Neural crest cell (in vitro differentiated cells): ENCODE measurements at places on chromosomes 4 and X. TPM values are rescaled to one million over a fixed set of nuclear protein-coding genes. Genes with fewer than 3 reads are reported as not detected.

DNA sequence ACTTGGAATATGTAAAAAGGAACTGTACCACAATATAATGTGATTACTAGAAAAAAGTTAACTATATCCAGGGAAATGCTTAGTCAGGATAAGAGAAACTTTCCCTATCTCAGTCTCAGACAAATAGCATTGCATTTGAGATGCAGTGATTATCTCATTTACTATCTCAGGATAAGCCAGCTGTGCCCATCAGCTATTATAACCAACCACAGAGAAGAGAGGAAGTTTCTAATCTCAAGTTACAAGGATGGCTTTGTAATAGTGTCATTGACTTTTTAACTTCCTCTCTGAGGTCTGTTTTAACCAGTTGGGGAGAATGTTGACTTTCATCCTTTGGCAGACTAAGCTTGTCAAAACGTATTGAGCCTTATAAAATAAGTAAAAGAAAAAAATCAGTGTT lies 56.5 kb downstream of the SNX25 start:
- no peak for DNase-seq

The LAMP2 gene
- 40.1 and 45.5 TPM in 2 replicates for total RNA-seq

DNA sequence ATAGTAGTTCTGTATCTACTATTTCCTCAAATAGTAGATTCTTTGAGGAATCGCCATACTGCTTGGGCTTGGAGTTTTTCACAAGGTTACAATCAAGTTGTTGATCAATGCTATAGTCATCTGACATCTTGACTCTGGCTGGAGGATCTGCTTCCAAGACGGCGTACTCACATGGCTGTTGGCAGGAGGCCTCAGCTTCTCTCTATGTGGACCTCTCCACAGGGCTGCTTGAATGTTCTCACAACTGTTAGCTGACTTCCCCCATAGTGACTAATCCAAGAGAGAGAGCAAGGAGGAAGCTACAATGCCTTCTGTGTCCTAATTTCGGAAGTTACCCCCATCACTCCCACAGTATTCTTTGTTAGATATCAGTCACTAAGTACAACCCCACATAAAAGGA lies 10.3 kb downstream of the EGFL6 start:
- no peak for DNase-seq

- DNase-seq: no peak
Observed at GRCh38 chrX:107713543-107714205, 61.9 kb downstream of the TSC22D3 start.

The MAGEA2 gene
- total RNA-seq: not detected in 2 replicates

DNA sequence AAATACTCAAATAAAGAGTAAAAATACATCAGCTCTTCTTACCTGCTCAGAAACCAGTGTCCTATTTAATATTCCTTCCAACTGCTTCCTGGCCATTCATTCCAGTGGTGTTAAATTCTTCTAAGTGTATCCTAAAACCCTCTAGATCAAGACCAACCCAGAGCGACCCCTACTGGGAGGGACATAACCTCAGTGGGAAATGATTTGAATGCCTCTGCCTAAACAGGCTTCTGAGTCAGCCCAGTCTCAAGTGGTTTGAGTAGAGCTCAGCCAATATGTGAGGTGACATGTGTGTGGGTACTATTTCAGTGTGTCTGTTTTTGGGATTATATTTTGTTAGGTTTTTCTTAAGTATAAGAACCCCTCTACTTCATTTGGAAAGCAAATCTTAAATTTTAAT lies 133.6 kb upstream of the ARHGEF9 start:
- no peak for DNase-seq

The AKAP4 gene
- not detected in 2 replicates for total RNA-seq

DNA sequence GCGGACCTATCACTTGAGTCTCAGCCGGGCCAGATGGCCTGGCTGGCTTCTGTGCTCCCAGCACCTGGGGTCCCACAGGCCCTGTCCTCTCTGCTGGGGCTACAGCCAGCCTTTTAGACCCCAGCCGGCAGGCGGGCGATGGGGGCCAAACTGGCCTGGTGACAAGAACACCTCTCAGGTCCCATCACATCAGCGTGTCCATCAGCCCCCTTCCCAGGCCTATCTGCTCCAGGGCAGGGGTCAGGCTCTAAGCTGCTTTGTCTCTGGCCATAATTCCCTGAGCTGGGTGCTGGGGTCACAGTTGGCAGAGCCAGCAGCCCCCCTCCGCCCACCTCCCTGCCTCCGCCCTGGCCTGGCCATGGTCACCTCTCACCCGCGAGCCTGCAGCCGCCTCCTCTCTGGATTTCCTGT lies 77.7 kb downstream of the PPP2R2C start:
- no peak for DNase-seq

- DNase-seq: no peak
Observed at GRCh38 chrX:53190363-53190960, 34.5 kb downstream of the KDM5C start.

The PNMA6A gene
- total RNA-seq: 9.7 and 10.4 TPM in 2 replicates

The CT55 gene
- 0.14 and 0.23 TPM in 2 replicates for total RNA-seq

The TMEM156 gene
- total RNA-seq: not detected in 2 replicates

DNA sequence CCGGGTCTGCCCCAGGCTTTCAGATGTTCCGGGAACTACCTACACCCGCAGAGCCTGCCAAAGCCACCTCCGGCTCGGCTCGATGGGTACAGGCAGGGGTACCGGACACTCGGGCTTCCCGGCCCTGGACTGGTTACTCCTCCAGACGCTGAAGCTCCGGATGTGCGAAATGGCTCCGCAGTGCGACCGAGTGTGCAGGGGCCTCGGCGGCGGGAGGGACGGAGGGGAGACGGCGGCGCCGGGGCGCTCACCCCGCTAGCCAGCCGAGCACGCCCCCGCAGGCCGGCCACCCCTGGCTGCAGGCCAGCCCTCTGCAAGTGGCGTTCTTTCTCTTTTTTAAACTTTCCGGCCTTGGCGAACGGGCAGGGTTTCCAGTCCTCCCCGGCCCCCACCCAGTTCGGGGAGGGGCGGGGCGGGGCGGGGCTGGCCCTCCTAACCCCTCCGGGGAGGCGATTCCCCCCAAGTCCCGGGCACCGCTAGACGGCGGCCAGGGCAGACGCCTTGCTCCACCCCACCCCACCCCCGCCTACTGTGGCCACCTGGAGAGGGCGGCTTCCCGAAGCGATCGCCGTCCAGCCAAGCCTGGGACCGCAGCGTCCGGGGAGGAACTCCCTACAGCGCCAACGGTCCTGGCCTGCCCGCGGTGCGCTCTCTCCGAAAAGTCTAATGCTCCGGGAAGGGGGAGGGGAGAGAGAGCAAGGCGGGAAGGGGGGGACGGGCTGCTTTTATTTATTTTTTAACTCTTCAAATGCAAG lies 7.5 kb downstream of the BCOR start:
- no peak for DNase-seq

DNA sequence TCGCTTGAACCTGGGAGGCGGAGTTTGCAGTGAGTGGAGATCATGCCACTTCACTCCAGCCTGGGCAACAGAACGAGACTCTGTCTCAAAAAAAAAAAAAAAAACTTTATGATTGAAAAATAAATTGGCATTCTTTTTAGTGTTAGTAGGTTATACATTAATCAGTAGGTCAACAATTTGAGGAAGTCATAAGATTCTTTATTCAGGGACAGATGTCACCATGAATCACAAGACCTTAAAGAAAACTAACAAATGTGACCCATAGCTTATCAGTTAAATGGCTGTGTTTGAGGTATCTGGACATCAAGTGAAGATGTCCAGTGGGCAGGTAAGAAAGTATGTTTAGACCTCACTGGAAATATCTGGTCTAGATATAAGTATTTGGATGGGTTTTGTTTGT lies 9.3 kb upstream of the PRMT9 start:
- DNase-seq: no peak

The PAGE1 gene
- total RNA-seq: not detected in 2 replicates

DNA sequence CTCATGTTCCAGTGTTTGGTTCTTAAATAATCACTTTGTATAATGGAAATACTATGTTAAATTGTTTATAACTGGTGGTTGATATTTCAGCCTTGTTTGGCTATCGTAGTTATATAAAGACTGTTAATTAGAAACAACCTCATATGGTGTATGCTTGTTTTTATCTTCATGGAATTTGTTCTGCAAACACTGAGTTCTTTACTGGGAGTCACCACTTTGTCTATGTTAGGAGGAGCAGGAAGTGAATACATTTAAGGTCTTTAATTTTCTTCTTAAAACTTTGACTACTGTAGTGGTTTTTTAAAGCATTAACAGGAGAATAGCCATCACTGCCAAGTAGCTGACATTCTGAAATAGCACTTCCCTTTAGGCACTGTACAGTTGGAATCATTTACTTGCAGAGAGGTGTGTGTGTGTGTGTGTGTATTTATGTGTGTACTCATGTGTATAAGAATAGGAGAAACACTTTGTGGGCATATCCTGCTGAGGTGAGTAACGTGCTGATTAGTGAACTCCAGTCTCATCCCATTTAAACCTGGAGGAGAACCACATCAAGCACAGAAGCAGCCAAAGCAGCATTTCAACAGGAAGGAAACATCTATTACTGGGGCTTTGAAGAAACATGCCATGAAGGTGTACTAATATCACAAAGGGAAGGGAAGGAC lies 37.8 kb downstream of the TET2 start:
- no peak for DNase-seq

DNA sequence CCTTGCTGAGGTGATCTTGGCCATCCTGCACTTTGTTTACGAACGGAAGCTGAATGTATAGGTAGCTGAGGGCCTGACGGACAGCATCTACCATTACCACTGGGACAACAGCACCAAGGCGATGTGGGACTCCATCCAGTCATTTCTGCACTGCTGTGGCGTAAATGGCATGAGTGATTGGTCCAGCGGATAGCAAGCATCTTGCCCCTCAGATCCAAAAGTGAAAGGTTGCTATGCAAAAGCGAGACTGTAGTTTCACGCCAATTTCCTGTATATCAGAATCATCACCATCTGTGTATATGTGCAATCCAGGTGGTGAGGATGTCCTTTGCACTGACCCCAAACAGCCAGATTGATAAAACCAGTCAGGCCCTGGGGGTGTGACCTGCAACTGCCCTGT lies 4.2 kb upstream of the PYURF start:
- no peak for DNase-seq

DNA sequence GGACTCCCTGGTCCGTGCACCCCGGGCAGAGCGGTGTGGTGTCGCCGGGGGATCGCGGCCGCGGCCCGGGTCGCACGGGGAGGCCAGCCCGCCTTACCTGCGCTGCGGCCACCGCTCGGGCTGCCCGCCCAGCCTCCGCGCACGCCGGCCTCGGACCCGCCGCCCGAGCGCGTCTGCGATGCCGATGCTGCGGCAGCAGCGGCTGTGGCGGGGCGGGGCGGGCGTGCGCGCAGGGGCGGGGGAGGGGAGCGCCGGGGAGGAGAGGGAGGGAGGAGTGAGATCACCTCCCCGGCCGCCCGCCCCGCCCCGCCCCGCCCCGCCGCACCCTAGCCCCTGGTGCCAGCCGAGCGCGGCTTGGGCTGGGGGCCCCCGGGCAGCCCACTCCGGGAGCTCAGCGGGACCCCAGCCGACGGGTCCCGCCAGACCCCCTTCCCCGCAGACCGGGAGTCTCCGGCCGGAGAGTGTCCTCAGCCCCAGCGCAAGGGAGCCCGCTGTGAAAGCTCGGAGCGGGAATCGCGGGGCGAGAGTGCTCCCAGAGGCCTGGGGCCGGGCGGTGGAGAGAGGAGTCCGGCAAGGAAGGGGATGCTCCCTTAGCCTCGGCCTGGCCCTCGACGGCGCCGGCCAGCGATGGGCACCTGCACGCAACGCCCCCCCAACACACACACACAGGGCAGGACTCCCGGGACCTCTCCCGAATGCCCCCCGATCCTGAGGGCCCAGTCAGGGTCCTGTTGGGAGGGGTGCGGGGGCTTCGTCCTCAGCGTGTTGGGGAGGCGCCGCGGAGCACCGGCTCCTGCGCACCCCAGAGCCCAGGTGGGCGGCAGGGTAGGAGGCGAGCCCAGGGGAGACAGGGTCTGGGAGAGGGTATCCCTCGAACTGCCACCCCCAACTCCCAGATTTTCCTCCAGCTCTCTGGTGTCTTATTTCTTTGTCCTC lies at the start of gene L1CAM:
Gene L1CAM (minus strand): TSS at position 206 of the 936 bp plus-strand sequence. CDS start 10,337 bp downstream, outside the sequence.
- DNase-seq: no peak

GRCh38 chr4:83209419-83209818 lies 75.2 kb downstream of the COQ2 start:
- DNase-seq: no peak

The ERAS gene
- total RNA-seq: 0.49 and 0.50 TPM in 2 replicates

DNA sequence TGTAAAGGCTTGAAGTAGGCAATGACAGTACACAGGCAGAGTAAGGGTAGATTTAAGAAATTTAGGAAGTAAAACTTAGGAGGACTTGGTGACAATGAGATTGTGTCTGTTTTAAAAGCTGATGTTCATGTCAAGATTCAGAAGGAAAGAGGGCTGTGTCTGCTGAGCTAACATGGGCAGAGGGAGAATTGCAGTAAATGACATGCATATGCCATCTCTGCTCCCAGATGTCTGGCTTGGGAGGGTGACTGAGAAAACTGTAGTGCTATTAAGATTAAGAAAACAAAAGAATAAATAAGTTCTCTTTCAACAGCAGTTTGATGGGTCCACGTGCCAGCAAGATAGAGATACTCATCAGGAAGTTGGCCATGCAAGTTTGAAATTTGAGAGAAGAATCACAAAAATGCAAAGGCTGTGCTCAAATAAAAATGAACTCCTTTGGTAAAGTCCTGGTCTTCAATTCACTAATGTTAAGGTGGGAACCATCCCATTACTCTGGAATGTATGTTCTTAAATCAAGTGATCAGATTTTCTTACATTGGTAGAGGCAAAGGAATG lies 7.2 kb downstream of the NFXL1 start:
- no peak for DNase-seq

GRCh38 chr4:94469221-94469784 lies 17.6 kb downstream of the PDLIM5 start:
- DNase-seq: no peak

GRCh38 chrX:85111347-85111746 lies 107.7 kb downstream of the APOOL start:
- no peak for DNase-seq

The KCNE5 gene
- total RNA-seq: 1.9 TPM in 2 replicates

The OPRPN gene
- not detected in 2 replicates for total RNA-seq

DNA sequence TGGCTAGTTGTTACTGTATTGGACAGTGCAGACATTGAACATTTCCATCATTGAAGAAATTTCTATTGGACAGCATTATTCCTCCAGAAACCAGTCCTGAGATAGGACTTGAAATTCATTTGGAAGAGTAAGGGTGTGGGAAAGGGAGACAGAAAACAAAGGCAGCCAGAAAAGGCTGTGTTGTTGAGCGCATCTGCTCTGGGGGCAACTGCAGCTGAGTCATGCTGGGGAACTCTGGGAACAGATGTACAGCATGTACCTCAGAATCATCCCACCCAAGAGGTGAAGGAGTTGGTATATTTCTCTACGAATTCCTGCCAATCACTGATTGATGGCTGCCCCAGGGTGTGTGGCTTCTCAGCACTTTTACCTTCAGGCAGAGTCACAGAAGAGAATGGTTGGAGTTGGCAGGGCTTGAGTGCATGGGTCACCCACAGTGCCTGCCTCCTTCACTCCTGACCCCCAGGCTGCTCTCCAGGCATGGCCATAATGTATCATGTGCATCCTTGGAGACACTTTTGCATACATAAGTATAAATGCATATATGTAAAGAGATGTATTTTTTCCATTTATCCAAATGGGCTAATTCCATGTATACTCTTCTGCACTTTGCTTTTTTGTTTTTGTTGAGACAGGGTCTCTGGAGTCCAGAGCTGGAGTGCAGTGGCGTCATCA lies 39.4 kb downstream of the GEMIN8 start:
- DNase-seq: no peak

The BOD1L1 gene
- total RNA-seq: 27.9 and 31.9 TPM in 2 replicates

GRCh38 chr4:178205826-178206225 lies 763.6 kb upstream of the AGA start:
- no peak for DNase-seq

- DNase-seq: no peak
Observed at GRCh38 chr4:105594099-105595010, 41.9 kb downstream of the ARHGEF38 start.
